Fibroblast of the conjunctiva (primary cell): ENCODE measurements at places on chromosomes 16 and 17.
A peak's percentile ranks its signal among the peaks of the same experiment; 100 is the strongest.

GRCh38 chr17:36650096-36650775, 48.9 kb downstream of the MRM1 start:
- DNase-seq, result no peak

- no peak for DNase-seq
These were observed 4.3 kb downstream of the PER1 start for GRCh38 chr17:8147805-8148404.

- no peak for DNase-seq
These were observed 48.0 kb upstream of the CDYL2 start for GRCh38 chr16:80852261-80852872.

DNA sequence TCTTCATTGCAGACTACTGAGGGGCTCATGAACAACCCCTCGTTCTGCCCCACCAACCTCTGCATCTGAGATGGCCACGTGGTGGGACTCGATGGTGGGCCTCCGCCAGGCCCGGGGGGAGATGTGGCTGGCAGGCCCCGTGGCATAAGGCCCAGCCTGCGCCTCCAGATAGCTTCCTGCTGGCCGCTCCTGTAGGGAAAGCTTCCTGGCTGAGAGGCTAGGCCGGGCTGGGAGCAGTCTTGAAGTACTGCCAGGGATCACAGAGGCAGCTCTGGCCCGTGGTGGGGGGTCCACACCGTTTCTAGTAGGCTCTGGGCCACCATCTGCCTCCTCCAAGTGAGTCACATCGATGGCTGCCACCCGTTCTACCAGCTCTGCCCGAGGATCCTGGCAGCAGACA, 7.6 kb downstream of the CAMKK1 start:
- no peak for DNase-seq

DNA sequence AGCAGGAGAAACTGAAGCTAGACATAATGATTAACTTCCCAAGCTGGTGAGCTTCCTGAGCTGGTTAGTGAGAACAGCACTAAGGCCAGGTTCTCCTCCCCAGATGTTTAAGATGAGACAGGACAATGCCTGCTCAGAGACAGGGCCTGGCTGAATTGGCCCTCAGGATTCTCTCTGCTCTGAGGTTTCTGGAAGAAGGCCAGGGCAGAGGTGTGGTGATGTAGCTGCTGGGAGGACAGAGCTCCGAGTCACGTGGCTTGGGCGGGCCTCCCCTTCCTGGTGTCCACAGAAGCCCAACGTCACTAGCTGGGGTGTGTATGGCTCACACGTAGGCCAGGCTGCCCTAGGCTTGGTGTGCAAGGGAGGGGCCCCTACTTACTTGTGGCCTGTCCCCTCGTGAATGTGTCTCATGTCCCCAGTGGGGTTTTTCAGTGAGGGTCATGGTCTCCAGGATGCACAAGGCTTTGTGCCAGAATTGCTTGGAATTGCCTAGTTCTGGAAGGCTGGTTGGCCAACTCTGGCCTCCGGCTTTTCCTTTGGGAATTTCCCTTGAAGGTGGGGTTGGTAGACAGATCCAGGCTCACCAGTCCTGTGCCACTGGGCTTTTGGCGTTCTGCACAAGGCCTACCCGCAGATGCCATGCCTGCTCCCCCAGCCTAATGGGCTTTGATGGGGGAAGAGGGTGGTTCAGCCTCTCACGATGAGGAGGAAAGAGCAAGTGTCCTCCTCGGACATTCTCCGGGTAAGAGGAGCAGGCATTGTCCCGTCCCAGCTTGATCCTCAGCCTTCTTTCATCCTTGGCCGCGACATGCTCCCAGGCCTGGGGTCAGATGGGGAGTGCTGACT, 3.4 kb downstream of the NOD2 start:
- no peak for DNase-seq

- DNase-seq, result no peak
These were observed 35.2 kb downstream of the COX4I1 start for GRCh38 chr16:85834741-85835140.

DNA sequence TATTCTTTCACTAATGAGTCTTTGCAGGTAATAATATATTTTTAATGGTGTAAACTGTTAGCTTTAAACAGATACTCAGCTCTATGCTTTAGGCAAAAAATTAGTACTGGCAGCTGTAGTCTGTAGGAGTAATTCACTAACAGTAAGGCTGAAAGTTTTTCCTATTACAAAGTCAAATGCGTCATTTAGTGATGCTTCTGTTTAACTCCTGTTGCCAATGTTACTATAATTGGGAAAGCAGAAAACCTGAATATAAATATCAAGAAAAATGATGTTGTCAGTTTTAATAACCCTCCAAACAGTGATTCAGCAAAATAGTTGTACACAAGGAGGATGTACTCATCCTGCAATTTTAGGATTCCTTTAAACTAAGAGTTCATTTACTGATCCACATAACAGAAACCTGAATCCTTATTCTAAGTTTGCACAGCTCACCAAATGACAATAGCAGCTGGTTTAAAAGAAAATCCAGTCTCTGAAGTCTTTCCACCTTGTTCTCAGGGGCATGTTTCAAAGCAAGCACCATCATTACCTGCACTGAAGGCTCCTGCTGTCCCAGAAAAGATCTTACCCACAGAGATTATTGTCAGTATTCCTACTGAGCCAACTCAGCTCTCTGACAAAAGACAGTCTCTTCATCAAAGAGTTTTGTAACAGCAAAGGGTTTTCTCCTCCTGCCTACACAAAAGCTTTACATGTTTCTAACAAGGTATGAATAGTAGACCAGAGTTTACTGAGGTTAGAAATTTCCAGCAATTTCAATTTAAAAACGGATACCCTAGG, 4.2 kb downstream of the CDR2 start:
- DNase-seq, result peak; percentile 22

GRCh38 chr16:89361751-89362539, 128.4 kb downstream of the ANKRD11 start:
- DNase-seq, result no peak

GRCh38 chr16:87451563-87452210, 41.1 kb downstream of the ZCCHC14 start:
- DNase-seq, result no peak

- no peak for DNase-seq
These were observed 25.8 kb upstream of the GINS3 start for GRCh38 chr16:58366247-58367031.

DNA sequence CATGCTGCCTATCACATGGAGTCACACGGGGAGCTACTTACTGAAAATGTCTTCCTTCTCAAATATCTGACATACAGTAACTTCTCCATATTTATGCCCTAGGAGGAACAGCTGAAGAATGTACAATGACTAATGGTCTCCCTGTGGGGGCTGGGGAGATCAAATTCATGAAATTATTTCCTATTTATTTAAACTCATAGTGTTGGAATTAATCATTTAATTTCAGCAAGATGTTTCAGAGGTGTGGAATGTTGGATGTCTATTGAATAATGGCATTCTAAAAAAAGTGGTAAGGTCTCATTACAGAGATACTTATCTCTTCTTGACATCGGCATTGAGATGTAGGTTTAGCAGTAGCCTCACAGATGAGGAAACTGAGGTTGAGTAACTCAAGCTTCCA, 214.3 kb upstream of the CDH11 start:
- DNase-seq, result no peak

- no peak for DNase-seq
These were observed 11.3 kb upstream of the STAC2 start for GRCh38 chr17:39236981-39237441.

DNA sequence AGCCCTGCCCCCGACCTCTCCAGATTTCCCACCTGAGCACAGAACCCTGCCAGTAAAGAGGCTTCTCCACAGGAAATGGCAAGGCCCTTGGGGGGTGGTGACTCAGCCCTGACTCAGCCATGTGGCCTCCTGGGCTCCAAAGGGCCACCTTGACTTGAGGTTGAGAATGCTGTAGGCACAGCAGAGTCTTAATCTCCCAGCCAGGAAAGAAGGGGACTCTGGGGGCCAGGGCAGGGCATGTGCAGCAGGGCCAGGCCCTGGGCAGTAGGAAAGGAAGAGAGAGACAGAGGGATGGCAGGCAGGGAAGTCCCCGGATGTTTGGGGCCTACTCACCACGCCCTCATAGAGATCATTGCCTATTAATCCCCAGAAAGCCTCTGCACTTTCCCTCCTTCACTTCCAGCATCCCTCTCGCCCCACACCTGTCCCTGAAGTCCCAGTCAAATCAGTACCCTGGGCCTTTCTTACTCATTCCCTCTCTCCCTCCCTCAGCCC, 4.8 kb upstream of the ITGA3 start:
- DNase-seq, result no peak

DNA sequence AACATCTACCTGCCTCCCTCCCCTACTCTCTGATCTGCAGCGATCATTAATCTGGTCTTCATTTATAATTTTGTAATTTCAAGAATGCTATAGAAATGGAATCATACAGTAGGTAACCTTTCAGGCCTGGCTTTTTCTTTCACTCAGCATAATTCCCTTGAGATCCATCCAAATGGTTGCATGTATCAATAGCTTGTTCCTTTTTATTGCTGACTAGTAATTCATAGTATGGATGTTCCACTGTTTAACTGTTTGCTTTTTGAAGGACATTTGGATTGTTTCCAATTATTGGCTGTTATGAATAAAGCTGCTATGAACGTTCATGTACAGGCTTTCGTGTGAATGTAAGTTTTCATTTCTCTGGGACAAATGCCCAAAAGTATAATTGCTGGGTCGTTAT, 125.2 kb downstream of the USP31 start:
- DNase-seq, result no peak

- DNase-seq, result no peak
These were observed 410.9 kb downstream of the SOX9 start for GRCh38 chr17:72531729-72532128.

DNA sequence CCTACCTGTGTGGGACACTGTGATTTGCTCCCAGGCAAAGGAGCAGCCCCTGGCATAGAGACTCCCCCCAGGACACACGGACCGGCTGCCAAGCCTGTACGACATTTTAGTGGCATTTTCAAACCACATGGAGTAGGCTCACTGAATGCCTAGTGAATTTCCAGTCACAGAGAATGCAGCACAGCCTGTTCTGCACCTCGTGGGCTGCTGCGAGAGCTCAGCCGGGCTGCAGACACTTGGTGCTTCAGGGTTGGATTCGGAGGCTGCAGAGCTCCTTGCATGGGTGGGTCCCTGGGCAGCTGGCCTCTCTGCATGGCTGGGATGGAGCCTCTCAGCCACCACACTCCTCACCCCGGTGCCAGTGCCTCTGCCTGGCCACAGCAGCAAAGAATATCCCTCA, 51.2 kb upstream of the HNF1B start:
- no peak for DNase-seq

- no peak for DNase-seq
These were observed 10.9 kb upstream of the IL34 start for GRCh38 chr16:70635336-70636016.

DNA sequence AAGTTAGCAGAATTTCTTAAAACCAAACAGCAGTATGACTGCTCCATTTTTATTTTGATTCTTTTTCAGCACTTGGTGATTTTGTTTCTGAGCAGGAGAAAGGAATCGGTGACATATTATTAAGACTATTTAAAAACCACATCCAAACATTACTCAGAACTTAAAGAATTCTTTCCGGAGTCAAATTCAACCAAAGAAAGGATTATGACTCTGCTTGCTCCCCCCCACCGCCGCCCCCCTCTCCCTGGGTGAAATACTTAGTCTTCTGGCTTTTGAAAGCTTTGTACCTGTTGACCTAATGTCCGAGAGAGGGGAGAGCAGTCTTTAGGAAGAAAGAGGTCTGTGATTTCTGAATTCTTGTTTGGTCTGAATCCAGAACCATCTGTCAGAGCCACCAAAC, 17.9 kb upstream of the COL1A1 start:
- DNase-seq, result no peak

DNA sequence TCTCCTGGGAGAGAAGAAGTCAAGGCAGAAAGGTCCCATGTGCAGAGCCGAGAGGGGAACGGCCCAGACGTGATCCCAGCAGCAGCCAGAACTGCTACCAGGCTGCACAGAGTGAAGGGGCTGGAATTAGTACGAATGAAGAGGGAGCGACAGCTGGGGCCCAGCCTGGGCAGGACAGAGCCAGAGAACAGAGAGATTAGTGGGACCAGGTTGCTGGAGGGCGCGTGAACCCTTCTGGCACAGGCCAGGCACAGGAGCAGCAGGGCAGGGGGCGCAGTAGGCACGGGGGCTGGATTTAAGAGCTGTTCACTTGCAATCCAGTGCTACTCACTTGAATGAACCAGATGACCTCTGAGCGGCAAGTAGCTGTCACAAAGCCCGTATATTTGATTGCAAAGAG, 66.9 kb downstream of the PLXDC1 start:
- DNase-seq, result no peak

DNA sequence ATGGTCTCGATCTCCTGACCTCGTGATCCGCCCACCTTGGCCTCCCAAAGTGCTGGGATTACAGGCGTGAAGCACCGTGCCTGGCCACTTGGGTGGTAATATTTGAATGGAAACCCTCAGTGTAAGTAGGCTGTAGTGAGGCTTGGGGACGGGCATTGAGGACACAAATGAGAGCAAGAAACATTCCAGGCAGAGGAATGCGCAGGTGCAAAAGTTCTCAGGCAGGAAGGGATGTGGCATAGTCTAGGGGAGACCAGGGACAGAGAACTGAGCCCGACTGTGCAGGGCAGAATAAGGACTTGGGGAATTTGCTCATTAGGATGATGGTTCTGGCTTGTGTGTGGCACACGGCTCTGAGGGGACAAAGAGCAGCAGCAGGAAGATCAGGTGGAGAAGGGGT, 54.8 kb downstream of the GRB2 start:
- no peak for DNase-seq

DNA sequence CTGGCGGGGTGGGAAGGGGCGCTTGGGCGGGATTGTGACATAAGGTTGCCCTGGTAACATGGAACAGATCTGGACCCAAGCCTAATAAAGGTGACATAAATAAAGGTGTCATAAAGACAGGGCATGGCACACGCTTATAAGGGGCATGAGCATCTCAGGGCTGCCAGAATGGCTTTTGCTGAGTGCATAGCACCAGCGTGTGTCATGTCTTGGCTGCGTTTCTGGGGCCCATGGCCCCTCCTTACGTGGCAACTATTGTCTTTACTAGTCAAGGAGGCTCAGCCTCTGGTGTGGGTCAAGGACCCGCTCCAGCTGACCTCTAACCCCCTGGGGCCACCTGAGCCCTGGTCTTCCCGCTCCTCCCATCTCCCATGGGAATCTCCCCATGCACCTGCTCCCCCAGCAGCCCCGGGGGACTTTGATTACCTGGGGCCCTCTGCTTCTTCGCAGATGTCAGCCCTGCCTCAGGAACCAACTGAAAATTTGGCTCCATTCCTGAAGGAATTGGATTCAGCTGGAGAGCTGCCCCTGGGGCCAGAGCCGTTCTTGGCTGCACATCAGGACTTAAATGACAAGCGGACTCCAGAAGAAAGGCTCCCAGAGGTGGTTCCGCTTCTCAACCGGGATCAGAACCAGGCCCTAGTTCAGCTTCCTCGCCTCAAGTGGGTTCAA, 13.9 kb downstream of the LRRC37B start:
- no peak for DNase-seq

- DNase-seq, result no peak
These were observed 15.7 kb downstream of the ZDHHC7 start for GRCh38 chr16:84995663-84996062.
